ENCODE measurements at places on chromosomes 6 and 20.

GRCh38 chr6:39769012-39769411 is 23.2 kb upstream of the DAAM2 start:
- no peaks in the 10 kb centered on the region for H3K4me1 ChIP-seq
- DNase-seq, result no peak
- no peaks in the 10 kb centered on the region for H3K27me3 ChIP-seq
- H3K27ac ChIP-seq, result no peak overlapping the region

- H3K4me1 ChIP-seq, result peaks cover 5% of the 10 kb centered on the region
- H3K4me3 ChIP-seq, result no peak overlapping the region
- no peak for DNase-seq
- H3K27me3 ChIP-seq, result no peaks in the 10 kb centered on the region
These were observed 669.3 kb upstream of the GJE1 start for GRCh38 chr6:141463237-141463977.

- no peak for DNase-seq
- no peak overlapping the region for H3K27ac ChIP-seq
- H3K4me1 ChIP-seq, result no peaks in the 10 kb centered on the region
These were observed 209.8 kb downstream of the ZMYND8 start for GRCh38 chr20:47146686-47147085.

- no peaks in the 10 kb centered on the region for H3K27me3 ChIP-seq
- DNase-seq, result no peak
- no peak overlapping the region for H3K27ac ChIP-seq
- no peak overlapping the region for H3K4me3 ChIP-seq
- peaks cover 10% of the 10 kb centered on the region for H3K36me3 ChIP-seq
- H3K4me1 ChIP-seq, result no peaks in the 10 kb centered on the region
These were observed 67.1 kb downstream of the ESF1 start for GRCh38 chr20:13717631-13718044.

DNA sequence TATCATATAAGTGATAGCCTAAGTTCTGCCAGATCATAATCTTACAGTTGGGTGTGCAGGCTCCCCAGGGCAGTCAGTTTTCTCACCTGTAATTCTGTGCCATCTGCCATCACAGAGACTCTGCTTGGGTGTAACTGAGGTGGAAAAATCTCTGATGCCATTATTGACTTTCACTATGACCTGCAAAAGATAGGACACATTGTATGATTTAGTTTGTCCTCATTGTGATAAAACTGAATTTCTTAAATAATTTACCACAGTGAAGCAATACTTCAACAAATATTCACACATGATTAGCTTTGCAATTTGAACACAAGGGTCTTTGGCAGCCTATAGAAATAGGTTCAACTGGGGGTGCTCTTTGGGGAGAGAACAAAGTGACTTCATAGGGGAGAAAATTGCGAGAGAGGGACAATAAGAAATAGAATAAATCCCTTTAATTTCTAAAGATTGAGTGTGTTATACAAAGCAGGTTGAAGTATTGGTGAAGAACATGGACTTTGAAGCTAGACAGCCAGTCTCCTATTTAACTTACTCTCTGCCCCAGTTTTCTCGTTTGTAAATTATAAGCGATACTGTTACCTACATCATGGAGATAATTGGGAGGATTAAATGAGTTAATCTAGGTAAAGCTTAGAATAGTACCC is 27.3 kb downstream of the FAM229B start:
- no peak overlapping the region for H3K27ac ChIP-seq
- DNase-seq, result no peak

GRCh38 chr6:125827788-125828320 is 37.1 kb downstream of the NCOA7 start:
- DNase-seq, result no peak
- no peaks in the 10 kb centered on the region for H3K36me3 ChIP-seq
- no peaks in the 10 kb centered on the region for H3K27me3 ChIP-seq
- H3K4me1 ChIP-seq, result peaks cover 40% of the 10 kb centered on the region
- H3K27ac ChIP-seq, result no peak overlapping the region

DNA sequence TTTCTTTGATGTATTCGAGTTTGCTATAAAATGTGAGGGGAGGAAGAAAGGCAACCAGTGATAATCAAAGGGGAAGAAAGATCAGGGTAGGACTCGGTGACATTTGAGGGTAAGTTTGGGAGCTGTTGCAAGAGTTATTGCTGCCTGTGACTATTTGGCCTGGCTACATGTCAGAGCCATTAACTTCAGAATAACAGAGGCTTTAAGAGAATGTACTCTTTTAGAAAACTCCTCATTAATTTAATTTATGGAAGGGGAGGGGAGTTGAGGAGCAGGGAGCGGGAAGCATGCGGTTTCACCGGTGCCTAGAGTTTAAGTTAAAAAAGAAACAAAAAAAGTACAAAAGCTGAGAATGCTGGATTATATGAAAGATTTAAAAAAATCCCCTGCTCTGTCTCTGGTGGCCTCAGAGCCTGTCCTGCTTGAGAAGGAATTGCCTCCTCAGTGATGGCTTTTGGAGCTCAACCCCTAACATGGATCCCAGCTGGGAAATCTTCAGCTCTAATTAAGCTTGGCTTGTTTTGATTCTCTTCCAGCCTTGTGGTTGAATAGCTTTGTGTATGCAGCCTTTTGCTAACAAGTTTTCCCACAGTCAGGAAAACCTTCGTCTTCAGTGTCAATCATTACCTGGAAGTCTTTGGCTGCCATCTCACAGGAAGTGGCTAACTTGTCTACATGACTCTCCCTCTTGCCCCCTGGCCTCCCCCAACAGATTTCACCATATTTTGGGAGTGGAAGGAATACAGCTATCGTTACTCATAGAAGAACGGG is 238.2 kb downstream of the SOX4 start:
- no peak overlapping the region for H3K27ac ChIP-seq
- H3K27me3 ChIP-seq, result no peaks in the 10 kb centered on the region
- no peaks in the 10 kb centered on the region for H3K4me1 ChIP-seq
- DNase-seq, result no peak
- H3K4me3 ChIP-seq, result no peak overlapping the region

DNA sequence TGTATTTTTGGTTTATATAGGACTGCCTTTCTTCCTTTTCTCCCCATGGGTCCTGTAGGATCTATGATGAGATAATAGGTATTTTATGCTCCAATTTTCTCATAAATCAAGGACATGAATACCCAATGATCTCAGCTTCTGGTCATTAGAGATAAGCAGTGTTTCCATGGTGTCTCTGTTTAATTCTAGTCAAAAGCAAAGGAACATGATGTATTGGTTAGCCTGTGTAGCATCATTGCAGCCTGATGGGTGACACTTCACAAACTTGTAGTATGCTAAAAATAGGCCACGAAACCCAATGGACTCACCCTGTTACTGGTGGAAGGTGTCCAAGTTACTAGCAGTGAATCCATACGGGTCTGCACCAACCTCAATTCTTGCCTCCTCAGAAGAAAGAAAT is 116.2 kb upstream of the SNX9 start:
- no peak for DNase-seq
- H3K27ac ChIP-seq, result no peak overlapping the region
- H3K4me3 ChIP-seq, result no peak overlapping the region
- no peaks in the 10 kb centered on the region for H3K27me3 ChIP-seq
- no peaks in the 10 kb centered on the region for H3K4me1 ChIP-seq
